Uterus (tissue), 4 donors: ENCODE measurements at places on chromosomes 5 and 9. TPM values are rescaled to one million over a fixed set of nuclear protein-coding genes. Genes with fewer than 3 reads are reported as not detected.

- DNase-seq, result no peak
These were observed 151.1 kb upstream of the POU5F2 start for GRCh38 chr5:93892481-93892880.

GRCh38 chr5:74153255-74153790 lies 487.2 kb downstream of the ENC1 start:
- no peak for DNase-seq

DNA sequence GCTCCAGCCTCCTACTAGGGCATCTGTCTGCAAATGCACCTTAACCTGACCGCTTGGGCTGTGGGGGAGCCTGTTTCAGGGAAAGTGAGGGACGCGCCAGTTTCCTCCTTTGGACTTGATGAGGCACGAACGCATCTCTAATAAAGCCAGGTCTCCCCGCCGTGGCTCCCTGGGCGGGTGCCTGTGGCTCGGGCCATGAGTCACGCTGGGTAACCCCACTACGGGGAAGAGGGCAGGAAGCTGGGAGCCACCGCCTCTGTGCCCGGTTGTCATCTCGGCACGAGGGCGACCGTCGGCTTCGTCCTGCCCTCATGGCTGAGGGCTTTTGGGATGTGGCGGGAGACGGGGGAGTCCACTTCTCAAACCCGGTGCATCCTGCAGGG lies 12.1 kb downstream of the NOTCH1 start:
- DNase-seq, result no peak

DNA sequence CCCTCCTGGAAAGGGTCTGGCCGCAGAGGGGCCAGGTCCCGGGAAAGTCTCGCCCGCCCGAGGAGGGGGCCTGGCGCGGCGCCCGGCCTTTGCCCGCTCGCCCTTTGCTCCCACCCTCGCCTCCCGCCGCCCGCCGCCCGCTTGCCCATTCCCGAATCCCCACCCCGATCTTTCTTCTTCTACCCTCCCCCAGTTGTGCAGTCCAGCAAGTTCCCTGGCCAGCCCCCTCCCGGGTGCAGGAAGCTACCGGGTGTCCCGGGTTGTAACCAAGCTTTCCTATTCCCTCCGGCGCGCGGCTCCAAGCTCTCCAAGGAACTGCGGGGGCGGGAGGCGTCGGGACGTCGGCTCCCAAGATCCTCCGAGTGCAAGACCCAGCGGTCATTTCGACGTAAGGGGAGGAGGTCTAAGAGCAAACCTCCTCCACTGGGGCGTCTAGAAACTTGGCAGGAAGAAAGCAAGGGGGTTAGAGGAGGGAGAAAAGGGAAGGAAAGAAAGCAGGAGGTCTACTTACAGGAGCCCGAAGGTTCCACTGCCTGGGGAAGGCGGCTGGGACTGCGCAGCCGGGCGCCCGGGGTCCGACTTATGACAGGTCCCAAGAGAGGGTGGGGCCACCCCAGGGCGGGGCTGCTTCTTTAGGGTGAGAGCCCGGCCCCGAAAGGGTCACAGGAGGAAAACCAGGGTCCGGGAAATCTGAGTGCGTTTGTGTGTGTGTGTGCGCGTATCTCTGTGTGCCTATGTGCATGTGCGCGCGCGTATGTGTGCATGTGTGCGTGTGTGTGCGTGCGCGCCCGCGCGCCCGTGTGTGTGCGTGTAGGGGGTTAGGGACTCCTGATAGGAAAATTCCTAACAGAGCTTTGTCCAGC lies at the start of gene PTGR1:
PTGR1 (minus strand) TSS at position 556 of the 863 bp plus-strand sequence. CDS start 2,225 bp downstream, outside the sequence.
- DNase-seq, result peak; percentile 87

GRCh38 chr9:70135176-70135575 lies 91.5 kb downstream of the MAMDC2 start:
- DNase-seq, result no peak

DNA sequence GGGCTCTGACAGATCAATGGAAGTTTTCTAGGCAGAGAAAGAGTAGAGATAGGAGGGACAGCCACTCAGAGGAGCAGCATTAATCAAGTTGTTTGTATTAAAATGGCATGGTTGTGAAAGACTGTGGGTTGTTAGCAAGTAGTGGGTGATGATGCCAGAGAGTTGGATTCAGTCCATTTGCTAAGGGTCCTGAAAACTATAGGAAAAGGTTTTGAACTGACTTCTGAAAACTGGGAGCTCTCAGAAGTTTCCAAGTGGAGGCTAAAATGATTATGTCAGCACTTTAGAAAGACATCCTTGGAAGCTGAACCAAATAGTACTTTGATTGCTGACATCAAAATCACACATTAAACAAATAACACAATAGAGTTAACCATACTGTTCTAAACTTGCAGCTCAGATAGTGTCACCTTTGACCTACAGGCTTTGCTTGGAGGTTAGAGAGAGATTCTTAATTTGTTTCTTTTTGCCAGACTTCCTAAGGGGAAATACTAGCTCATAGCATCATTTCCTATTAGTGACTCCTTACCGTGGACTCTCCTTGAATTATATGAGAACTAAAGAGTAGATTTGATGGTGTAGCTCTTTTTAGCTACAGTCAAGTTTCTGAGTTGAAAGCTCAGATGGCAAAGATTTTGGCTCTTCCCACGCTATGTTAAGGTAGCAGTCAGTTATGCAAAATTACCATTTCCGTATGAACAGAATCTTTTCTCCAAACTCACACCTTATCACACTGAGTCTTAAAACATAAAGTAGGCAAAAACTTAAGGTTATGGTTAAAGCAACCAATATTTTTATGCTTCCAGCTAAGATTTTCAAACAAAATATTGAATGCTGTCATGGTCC lies 277.1 kb downstream of the NR3C1 start:
- DNase-seq, result no peak

- DNase-seq, result no peak
These were observed 133.3 kb downstream of the BOD1 start for GRCh38 chr5:173483160-173483559.

DNA sequence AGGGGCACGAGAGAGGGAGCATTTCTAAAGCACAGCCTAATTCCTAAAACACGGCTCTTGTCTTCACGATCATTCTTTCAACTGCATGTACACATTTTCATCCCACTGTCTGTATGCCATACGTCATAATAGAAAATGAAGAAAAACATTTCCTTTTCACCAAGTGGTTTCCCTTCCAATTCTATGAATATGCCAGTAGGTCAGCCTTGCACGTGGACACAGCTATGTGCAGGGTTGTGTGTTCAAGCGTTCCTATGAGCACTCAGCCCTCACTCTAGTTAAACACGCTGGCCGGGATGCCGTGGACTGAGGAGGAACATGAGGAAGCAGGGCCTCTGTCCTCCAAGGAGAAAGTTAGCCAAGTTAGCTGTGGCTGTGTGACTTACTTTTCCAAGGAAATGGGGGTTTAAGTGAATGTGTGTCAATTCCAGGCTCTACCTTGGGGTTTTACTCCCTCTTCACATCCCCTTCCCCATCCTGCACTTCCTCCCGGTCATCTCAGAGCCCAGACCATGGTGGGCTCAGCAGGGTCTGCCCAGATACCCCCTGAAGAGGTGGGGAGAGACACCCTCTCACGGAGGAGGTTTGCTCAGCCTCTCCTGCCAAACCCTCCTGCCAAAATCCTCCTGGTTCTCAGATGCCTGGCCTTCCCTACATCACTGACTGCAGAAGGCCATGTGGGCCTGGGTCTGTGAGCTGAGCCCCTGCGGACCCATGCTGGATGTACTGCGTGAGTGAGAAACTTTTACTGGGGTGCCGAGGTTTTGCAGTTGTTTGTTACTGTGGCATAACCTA lies 230.6 kb downstream of the FSTL4 start:
- no peak for DNase-seq

DNA sequence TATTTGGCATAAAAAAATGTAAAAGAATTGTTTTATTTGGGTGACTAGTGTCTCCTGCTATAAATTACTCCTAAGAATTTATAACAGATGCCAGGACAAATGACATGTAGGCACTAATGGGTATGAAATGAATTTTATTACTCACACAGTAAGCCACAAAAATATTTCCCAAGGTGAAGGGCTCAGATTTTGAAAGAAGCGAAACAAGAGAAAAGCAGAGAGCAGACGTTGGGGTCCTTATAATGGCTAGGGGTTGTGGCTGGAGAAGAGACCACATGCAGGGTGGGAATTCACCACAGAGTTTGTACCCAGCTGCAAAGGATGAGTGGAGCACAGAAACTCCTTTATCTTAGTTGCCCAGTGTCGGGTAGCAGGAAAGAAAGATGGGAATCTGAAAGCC lies 45.0 kb upstream of the PRR16 start:
- DNase-seq, result no peak

- no peak for DNase-seq
These were observed 147.3 kb upstream of the FST start for GRCh38 chr5:53333160-53333559.

DNA sequence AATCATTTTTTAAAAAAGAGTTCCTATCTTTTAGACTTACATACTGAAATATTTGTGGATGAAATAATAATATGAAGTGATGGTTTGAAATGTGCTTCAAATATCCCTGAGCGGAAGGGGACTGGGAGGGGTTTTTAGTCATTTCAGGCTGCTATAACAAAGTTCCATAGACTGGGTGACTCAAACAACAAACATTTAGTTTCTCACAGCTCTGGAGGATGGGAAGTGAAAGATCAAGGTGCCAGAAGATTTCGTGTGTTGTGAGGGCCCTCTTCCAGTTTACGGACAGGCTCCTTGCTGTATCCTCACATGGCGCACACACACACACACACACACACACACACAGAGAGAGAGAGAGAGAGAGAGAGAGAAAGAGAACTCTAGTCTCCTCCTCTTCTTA lies 27.1 kb upstream of the TEX10 start:
- DNase-seq, result no peak

DNA sequence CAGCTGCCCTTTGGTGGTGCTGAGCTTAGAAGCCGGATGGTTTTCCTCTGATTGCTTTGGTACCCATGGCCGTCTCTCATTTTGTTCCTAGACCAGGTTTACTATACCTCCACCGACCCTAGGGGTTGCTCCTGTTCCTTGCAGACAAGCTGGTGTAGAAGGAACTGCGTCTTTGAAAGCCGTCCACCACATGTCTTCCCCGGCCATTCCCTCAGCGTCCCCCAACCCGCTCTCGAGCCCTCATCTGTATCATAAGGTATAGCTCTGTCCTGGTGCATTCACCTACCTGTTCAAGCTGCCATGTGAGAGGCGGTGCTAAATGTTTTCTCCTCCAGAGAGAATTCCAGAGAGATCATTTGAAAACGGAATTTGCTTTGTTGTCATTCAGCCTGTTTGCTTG lies 39.5 kb downstream of the TENT4A start:
- DNase-seq, result no peak

- no peak for DNase-seq
These were observed 277.2 kb upstream of the SLC24A2 start for GRCh38 chr9:20065796-20066700.

DNA sequence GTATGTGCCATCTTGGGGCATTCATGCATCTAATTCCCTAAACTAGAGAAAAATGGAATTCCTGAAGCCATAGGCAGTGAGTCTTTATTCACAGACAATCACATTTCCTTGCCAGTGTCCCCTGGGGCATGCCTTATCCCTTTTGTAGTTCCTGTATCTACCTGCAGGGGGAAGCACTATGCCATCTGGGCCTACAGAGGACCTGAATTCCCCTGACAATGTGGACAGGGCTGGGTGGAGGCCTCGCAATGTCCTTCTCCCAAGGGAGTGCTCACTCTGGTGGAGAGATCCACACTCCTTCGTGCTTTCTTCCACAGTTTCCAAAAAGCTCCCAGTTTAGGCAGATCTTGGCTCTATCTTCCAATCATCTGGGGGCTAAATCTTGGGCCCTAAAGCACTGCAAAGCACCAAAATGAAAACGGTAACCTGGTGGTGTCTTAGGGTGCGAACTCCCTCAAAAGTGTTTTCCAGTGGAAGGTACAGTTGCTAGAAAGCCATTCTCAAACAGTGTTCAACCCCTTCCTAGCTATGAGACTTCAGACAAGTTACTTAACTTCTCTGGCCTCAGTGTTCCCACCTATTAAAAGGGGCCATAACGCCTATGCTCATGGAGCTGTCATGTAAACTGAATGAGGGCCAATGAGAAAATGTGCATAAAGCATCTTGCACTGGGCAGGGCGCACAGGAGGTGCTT lies 17.5 kb downstream of the WHRN start:
- no peak for DNase-seq

- no peak for DNase-seq
These were observed 41.6 kb downstream of the FOCAD start for GRCh38 chr9:20725675-20726074.

- DNase-seq, result no peak
These were observed 59.5 kb upstream of the GNE start for GRCh38 chr9:36317766-36318165.

DNA sequence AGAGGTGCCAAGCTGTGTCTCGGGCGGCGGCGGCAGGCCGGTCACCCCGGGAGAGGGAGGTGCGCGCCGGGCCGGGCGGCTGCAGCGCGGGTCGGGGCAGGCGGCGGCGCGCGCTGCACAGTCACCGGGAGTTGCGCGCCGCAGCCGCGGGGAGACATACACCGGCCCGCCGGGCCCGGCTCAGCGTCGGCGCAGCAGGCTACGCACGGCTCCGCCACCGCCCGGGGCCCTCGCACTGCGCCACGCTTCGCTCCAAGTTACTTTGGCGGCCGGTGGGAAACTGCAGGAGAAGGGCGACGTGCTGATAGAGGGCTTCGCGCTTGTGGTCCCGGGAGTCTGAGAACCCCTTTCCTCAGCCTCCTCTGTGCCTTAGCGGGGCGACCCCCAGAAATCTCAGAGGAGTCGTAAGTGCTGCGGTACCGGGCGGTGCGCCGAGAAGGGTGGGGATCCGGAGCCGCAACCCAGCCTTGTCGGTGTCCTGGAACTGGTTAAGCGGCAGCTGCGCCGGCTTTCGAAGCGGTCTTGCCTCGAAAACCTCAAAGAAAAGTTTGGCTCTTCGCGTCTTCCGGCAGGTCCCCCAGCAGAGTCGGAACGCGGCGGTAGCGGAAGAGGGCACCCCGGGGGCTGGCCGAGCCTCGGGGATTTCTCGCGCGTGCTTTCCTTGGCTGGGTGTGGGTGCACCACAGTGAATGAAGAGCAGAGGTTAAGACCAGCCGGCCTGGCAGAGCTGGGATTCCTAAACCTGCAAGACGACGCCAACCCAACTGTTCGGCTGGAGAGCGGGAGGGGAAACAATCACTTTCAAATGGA lies at the start of gene EFNA5:
EFNA5 (minus strand) TSS at position 6 of the 810 bp plus-strand sequence.
- no peak for DNase-seq

- DNase-seq, result no peak
These were observed 154.3 kb downstream of the SPOCK1 start for GRCh38 chr5:137344723-137345322.

ANKRD33B gene
- total RNA-seq, result 2.1 TPM

PROB1 gene
- total RNA-seq, result 1.5 TPM

LHFPL2 gene
- total RNA-seq, result 127 TPM

MAMDC2 gene
- total RNA-seq, result 161 TPM

SPEF2 gene
- total RNA-seq, result 11.8 TPM

SPAG8 gene
- 4.0 TPM for total RNA-seq

STOML2 gene
- 62.9 TPM for total RNA-seq

PCDHB8 gene
- 5.4 TPM for total RNA-seq

FOXD4 gene
- total RNA-seq, result not detected

CD180 gene
- total RNA-seq, result 0.59 TPM

ITGA1 gene
- 41.8 TPM for total RNA-seq
